ENCODE measurements at places on chromosomes 16 and 17.

- H3K4me3 ChIP-seq = no peak overlapping the region
- peaks cover 2% of the 10 kb centered on the region for H3K4me1 ChIP-seq
- H3K36me3 ChIP-seq = no peaks in the 10 kb centered on the region
- DNase-seq = no peak
- no peak overlapping the region for H3K27ac ChIP-seq
- H3K27me3 ChIP-seq = no peaks in the 10 kb centered on the region
These were observed 21.0 kb downstream of the SOX8 start for GRCh38 chr16:1002399-1003166.

- no peaks in the 10 kb centered on the region for H3K4me1 ChIP-seq
- H3K27ac ChIP-seq = no peak overlapping the region
- no peaks in the 10 kb centered on the region for H3K27me3 ChIP-seq
- no peak for DNase-seq
- H3K4me3 ChIP-seq = no peak overlapping the region
- H3K36me3 ChIP-seq = no peaks in the 10 kb centered on the region
These were observed 52.6 kb upstream of the BPTF start for GRCh38 chr17:67772679-67773078.

DNA sequence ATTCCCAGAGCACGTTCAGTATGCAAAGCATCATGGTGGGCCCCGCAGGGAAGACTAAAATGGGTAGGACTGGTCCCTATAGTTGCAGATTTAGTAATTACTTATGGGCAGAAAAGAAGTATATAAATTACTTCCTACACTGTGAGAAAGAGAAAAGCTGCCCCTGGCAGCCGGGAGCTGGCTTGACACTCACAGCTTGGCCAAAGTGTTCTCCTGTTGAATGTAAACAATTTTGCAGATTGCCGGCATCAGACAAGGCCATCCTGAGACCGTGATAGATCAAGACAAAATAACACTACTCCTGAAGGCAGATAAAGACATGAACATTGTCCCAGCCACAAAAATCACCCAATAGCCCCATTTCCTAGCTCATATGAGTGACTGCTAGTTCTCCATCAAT, 98.5 kb downstream of the MARF1 start:
- no peaks in the 10 kb centered on the region for H3K27me3 ChIP-seq
- H3K36me3 ChIP-seq = no peaks in the 10 kb centered on the region
- H3K4me1 ChIP-seq = peaks cover 4% of the 10 kb centered on the region
- H3K27ac ChIP-seq = no peak overlapping the region
- no peak for DNase-seq

DNA sequence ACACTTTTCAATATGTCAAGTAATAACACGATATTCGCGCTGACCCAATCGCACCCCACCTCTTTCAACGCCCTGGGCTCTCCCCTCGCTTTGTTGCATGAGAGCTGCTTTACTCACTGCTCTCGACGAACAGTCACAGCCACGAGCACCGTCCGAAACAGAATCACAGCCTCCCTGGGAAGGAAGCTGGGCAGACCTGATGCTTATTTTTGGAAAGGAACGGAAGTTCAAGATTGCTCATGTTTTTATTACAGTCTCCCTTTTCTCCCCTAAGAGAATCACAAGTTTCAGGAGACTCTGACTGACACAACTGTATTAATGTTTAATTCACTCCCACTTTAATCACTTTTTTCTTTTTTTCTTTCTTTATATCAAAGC, 67.8 kb downstream of the ANKRD11 start:
- DNase-seq = no peak
- H3K4me3 ChIP-seq = no peak overlapping the region
- H3K36me3 ChIP-seq = no peaks in the 10 kb centered on the region
- H3K27me3 ChIP-seq = no peaks in the 10 kb centered on the region

- H3K27ac ChIP-seq = no peak overlapping the region
- no peaks in the 10 kb centered on the region for H3K27me3 ChIP-seq
- H3K4me3 ChIP-seq = no peak overlapping the region
- no peaks in the 10 kb centered on the region for H3K4me1 ChIP-seq
- H3K36me3 ChIP-seq = peaks cover 5% of the 10 kb centered on the region
- DNase-seq = no peak
These were observed 3.9 kb downstream of the DHX33 start for GRCh38 chr17:5464717-5465507.

GRCh38 chr16:67435758-67436164, 4.8 kb downstream of the HSD11B2 start:
- H3K4me3 ChIP-seq = no peak overlapping the region
- peaks cover 9% of the 10 kb centered on the region for H3K36me3 ChIP-seq
- H3K4me1 ChIP-seq = 0 out of 2 replicates have a peak, but pooled peaks cover 2% of the 10 kb centered on the region
- DNase-seq = no peak

- no peaks in the 10 kb centered on the region for H3K27me3 ChIP-seq
- no peak for DNase-seq
- no peaks in the 10 kb centered on the region for H3K36me3 ChIP-seq
- H3K4me1 ChIP-seq = no peaks in the 10 kb centered on the region
- no peak overlapping the region for H3K27ac ChIP-seq
- no peak overlapping the region for H3K4me3 ChIP-seq
These were observed 438.0 kb upstream of the PMFBP1 start for GRCh38 chr16:72609933-72610332.

GRCh38 chr16:3650631-3651265, 3.7 kb upstream of the DNASE1 start:
- no peaks in the 10 kb centered on the region for H3K27me3 ChIP-seq
- H3K27ac ChIP-seq = no peak overlapping the region
- H3K4me3 ChIP-seq = no peak overlapping the region
- peaks cover 10% of the 10 kb centered on the region for H3K4me1 ChIP-seq
- DNase-seq = no peak
- H3K36me3 ChIP-seq = peaks cover 9% of the 10 kb centered on the region

GRCh38 chr17:39225959-39226683, 376 bp upstream of the STAC2 start:
- DNase-seq = peak; percentile 88
- no peak overlapping the region for H3K27ac ChIP-seq
- H3K4me1 ChIP-seq = peaks cover 3% of the 10 kb centered on the region
- H3K27me3 ChIP-seq = peaks cover 15% of the 10 kb centered on the region
- H3K36me3 ChIP-seq = no peaks in the 10 kb centered on the region

- no peaks in the 10 kb centered on the region for H3K4me1 ChIP-seq
- H3K27me3 ChIP-seq = no peaks in the 10 kb centered on the region
These were observed 94.2 kb downstream of the HELZ start for GRCh38 chr17:67150826-67151225.

GRCh38 chr17:40317345-40317873, 8.4 kb downstream of the RARA start:
- H3K27me3 ChIP-seq = no peaks in the 10 kb centered on the region
- peak overlapping the region; percentile 18 for H3K4me3 ChIP-seq
- H3K4me1 ChIP-seq = peaks cover 15% of the 10 kb centered on the region
- H3K36me3 ChIP-seq = no peaks in the 10 kb centered on the region
- DNase-seq = no peak

- H3K36me3 ChIP-seq = no peaks in the 10 kb centered on the region
- DNase-seq = no peak
- no peak overlapping the region for H3K27ac ChIP-seq
These were observed 54.7 kb downstream of the SKAP1 start for GRCh38 chr17:48375356-48375755.

DNA sequence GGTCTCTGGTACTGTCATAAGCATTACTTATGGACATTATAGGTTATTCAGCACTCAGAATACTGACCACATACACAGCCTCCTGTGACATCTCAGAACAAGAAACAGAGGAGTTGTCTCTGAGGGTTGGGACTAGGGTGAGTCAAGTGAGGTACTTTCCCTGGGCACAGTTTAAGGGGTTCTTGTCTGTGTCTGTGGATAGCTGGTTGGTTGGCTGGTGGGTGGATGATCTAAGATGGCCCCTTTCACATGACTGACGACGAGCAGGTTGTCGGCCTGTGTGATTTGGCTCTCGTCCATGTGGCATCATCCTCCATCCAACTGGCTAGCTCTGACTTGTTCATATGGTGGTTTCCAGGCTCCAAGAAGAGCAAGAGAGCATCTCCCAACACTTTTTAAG, 163.9 kb downstream of the PRKCB start:
- H3K4me1 ChIP-seq = no peaks in the 10 kb centered on the region
- no peaks in the 10 kb centered on the region for H3K27me3 ChIP-seq
- DNase-seq = no peak
- no peaks in the 10 kb centered on the region for H3K36me3 ChIP-seq
- no peak overlapping the region for H3K4me3 ChIP-seq
- no peak overlapping the region for H3K27ac ChIP-seq

DNA sequence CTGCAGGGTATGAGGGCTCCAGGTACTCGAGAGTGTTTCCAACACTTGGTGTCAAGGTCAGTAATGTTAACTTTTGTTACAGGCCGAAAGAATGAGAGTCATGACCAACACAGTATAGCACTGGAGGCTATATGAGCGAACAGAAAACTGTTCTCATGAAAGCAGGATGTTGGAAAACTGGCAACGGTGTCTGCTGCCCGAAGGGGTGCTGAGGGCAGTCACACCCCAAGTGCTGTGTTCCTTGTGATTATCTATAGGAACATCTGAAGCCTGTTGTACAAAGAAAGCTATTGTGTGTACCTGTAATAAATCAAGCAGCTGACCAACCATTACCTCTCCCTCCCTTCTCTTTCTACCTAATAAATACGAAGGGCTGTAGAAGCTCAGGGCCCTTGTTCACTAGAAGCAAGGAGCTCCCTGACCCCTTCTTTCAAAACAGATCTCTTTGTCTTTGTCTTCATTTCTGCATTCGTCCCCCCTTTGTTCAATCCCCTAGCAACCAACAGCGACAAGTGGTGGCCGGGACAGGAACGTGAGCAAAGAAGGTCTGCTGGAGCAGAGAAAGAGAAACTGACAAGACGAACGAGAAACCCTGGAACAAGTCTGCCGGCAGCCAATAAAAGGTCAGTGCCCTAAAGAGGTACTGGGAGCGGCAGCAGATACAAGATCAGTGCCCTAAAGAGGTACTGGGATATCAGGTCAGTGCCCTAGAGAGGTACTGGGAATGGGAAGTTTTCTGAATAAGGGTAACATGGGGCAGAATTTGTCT, 7.6 kb downstream of the CD300LD start:
- no peak overlapping the region for H3K27ac ChIP-seq
- no peaks in the 10 kb centered on the region for H3K4me1 ChIP-seq
- no peaks in the 10 kb centered on the region for H3K27me3 ChIP-seq
- H3K4me3 ChIP-seq = no peak overlapping the region
- DNase-seq = no peak
- no peaks in the 10 kb centered on the region for H3K36me3 ChIP-seq

DNA sequence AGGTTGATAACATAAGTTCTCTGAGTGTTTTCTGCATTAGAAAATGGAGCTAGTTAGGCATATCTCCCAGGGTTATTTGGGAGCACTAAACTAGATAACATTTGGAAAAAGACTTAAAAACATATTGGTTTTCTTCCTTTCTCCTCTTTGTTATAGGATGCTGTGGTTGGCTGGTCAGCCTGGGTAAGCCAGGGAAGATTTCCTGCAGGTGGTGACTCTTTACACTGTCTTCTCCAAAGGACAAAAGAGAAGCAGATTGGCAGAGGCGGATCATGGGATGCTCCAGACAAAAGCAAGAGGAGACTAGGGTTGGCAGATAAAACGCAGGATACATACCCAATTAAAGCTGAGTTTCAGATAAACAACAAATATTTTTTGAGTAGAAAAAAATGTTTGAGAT, 6.2 kb upstream of the CRYBA1 start:
- peaks cover 4% of the 10 kb centered on the region for H3K4me1 ChIP-seq
- H3K4me3 ChIP-seq = no peak overlapping the region
- H3K27me3 ChIP-seq = no peaks in the 10 kb centered on the region
- no peak overlapping the region for H3K27ac ChIP-seq
- no peak for DNase-seq

- H3K4me3 ChIP-seq = no peak overlapping the region
- no peak for DNase-seq
- no peak overlapping the region for H3K27ac ChIP-seq
- H3K4me1 ChIP-seq = 0 out of 2 replicates have a peak, but pooled peaks cover 1% of the 10 kb centered on the region
- H3K27me3 ChIP-seq = no peaks in the 10 kb centered on the region
These were observed 5.0 kb upstream of the MSI2 start for GRCh38 chr17:57251211-57251787.

GRCh38 chr17:193841-194806, 12.7 kb upstream of the DOC2B start:
- DNase-seq = no peak
- H3K27me3 ChIP-seq = no peaks in the 10 kb centered on the region
- no peaks in the 10 kb centered on the region for H3K36me3 ChIP-seq
- H3K4me3 ChIP-seq = no peak overlapping the region
- H3K4me1 ChIP-seq = no peaks in the 10 kb centered on the region

GRCh38 chr17:63285551-63285950, 160.6 kb downstream of the CYB561 start:
- no peak overlapping the region for H3K27ac ChIP-seq
- no peak for DNase-seq
- H3K4me1 ChIP-seq = no peaks in the 10 kb centered on the region
- no peaks in the 10 kb centered on the region for H3K27me3 ChIP-seq

DNA sequence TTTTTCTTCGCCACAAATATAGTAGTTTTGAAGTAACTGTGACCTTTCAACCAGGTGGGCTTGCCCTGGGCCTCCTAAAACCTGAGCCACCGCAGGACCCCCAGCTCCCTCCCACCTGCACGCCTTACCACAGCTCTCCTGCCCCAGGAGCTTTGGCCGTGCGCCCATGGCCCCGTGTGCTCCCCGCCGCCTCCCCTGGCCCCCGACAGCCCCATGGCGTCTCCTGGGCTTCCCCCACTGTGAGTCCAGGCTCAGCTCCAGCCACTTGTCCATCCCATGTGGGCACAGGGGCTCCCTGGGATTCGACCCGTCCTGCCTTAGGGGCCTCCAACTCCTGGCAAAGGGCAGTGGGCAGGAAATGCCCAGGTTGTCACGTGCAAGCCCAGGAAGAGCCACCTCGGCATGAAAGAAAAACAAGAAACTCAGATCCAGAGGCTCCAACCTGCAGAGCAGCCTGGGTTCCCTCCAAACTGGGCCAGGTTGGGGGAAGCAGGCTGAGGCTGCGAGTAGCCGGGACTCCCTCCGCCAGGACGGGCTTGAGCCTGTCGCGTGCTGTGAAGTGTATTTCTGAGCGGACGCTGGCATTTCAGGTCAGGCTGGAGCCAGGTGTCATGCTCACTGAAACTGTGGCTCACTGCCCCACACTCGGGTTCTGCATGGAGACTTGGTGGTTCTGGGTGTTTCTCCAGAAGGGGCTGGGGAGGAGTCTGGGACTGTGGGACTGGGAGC, 5.8 kb downstream of the LGALS3BP start:
- 0 out of 2 replicates have a peak, but pooled peaks cover 2% of the 10 kb centered on the region for H3K4me1 ChIP-seq
- DNase-seq = no peak
- H3K27ac ChIP-seq = no peak overlapping the region
- no peaks in the 10 kb centered on the region for H3K36me3 ChIP-seq
- no peaks in the 10 kb centered on the region for H3K27me3 ChIP-seq

DNA sequence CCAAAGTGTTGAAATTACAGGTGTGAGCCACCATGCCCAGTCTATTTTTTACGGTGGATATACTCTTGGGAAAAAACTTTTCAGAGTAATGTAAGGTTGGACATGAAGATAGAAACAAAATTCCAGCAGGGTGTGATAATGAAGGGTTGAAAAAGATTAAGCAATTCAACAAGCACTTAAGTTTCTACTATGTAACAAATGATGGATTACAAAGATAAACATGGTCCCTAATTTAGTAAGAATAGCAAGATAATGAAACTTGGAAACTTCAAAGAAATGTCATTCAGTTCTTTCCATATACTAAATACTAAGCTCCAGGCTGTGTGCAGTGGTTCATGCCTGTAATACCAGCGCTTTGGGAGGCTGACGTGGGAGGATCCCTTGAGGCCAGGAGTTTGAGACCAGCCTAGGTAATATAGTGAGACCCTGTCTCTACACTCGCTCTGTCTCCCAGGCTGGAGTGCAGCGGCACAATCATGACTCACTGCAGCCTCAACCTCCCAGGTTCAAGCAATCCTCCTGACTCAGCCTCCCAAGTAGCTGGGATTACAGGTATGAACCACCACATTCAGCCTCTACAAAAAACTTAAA, 31.0 kb downstream of the PSMD12 start:
- H3K27me3 ChIP-seq = no peaks in the 10 kb centered on the region
- no peaks in the 10 kb centered on the region for H3K36me3 ChIP-seq
- peaks cover 2% of the 10 kb centered on the region for H3K4me1 ChIP-seq
- H3K27ac ChIP-seq = no peak overlapping the region
